GM06990 (cell line): ENCODE measurements at places on chromosomes 3 and 15.

- no peak for DNase-seq
These were observed 113.0 kb downstream of the TBC1D5 start for GRCh38 chr3:17629400-17629799.

DNA sequence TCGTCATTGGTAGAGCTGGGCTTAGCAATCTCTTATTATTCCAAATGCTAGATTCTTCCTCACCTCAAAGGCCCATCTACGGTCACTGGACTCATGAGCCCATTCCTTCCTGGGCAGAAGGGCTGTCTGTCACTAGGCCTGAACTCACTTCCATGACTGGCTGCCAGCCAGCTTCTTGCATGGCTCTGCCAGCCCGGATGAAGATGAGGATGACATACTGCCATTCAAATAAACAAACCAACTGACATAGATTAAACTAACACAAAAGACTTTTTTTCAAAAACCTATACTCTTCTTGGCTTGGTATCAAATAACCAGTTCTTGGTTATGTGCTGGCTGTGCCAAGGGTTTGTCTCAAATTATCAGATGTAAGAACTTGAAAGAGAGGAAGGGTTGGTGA lies 23.8 kb downstream of the ISL2 start:
- DNase-seq: no peak

GRCh38 chr15:43404130-43404529 lies 33.2 kb downstream of the TUBGCP4 start:
- DNase-seq: no peak

GRCh38 chr3:15436246-15436645 lies 8.8 kb downstream of the EAF1 start:
- DNase-seq: no peak

DNA sequence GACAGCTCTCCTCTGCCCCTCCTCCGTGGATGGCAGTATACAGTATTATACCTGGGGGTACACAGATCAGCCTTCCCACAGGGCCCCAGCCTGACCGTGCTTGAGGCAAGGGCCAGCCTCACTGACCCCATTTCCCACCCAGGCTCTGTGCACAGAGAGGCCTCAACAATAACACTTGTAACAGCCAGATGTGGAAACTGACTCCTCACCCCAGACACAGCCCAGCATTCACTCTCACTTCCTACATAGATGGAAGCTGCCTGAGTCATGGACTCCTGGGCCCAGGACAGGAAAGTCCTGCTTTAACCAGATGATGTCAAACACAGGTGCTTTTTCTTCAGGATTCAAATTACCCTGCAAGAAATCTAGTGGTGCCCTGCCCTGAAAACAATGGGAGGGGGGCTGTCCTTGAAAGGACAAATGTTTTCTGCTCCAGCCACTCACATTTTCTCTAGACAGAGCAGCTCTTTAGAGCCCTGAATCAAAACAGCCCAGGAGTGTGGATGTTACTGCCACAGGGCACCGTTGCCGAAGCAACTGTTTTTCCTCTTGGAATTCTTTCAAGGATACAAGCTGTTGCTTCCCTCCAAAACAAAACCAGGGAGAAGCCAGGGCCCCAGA lies 16.4 kb downstream of the CCDC12 start:
- DNase-seq: no peak

DNA sequence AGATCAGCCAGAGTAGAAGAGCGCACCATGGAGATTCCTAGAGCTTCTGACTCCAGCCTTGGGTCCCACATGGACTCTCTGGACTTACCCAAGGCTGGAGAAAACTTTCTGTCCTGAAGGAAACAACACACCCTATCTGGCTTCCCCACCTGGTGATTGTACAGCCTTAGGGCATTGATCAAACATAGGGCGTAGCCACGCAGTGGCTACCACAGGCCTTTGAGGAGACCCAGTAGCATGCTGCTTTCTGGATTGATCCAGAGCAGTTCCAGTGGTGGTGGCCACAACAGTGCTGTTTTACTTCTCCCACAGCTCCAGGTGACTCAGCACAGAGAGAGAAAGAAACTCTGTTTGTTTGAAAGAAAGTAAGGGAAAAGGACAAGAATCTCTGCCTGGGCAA lies 23.5 kb downstream of the PYDC2 start:
- no peak for DNase-seq

DNA sequence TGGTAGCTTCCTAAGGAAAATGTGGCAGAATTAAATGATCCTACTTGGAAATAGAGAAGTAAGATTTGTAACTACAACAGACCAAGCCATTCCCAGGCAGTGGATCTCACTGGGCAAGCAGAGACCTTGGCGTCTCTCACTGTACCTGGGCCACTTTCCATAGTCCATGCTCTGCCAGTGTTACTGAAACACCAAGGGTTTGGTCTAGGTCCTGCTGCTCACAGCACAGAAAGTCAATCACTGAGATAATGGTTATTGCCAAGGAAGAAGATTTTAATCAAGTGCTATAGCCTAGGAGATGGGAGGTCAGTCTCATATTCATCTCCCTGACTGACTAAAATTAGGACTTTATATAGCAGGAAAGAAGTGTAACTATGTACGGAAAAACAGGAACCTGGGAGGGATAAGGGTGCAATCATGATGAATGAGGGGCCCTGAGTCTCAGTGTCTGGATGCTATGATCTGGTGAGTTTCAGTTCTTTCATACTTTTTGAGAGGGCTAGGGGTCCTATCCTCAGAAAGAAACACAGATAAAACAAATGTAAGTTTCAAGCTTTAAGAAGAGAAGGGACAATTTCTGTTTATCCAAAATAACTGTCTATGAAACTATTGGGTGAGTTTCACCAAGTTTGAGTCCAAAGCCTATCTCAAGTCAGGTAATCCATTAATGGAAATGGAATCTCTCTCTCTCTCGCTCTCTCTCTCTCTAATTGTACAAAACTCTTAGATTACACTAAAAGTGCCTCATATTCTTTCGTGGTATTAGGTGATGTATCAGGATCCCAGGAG lies 20.6 kb downstream of the GPR15 start:
- no peak for DNase-seq

DNA sequence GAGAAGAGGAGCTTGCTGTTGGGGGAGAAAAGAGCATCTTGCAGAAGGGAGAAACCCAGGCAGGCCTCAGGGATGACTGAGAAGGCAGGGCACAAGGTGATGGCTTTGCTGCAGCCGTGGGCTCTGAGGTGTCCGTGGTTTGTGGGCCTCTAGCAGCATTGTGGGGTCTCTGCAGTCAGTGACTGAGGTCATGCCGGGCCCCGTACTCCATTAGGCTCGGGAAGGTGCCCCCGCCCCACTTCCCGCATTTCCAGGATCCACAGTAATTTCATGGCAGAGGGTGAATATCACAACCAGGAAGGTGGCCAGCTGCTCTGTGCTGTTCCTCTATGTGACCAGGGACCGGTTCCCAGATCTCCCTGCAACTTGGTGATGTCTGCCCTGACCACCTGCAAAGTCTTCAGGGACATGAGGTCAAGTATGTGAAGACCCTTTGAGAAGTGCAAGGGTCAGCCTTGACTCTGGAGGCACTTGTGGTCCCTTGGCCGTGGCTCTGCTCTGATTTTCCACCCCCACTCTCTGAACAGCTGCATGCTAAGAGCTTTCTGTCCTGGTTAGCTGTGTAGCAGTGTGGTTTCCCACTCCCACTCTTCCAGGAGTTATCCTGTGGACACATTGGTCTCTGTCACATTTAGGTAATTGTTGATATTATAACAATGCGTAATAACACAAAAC lies 3.6 kb downstream of the KLF13 start:
- DNase-seq: no peak

- no peak for DNase-seq
These were observed 1.7 kb upstream of the PLCB2 start for GRCh38 chr15:40309344-40309862.

GRCh38 chr3:50139718-50140423 lies 15.3 kb upstream of the SEMA3F start:
- no peak for DNase-seq

DNA sequence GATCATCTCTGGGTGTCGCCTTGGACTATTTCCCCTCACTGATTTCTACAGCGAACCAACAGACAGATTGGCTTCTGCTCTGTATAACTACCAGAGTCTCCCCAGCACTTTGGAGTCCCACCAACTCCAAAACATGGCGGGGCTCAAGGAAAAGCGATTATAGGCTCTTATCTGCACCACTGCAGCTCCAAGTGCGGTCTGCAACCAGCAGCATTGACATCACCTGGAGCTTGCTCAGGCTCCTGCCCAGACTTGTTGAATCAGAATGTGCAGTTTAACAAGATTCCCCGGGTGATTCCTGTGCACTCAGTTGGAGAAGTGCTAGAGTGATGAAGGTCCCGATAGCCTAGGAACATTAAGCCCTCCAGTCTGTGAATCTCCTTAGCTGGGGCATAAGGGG lies 9.0 kb downstream of the CCK start:
- DNase-seq: no peak

DNA sequence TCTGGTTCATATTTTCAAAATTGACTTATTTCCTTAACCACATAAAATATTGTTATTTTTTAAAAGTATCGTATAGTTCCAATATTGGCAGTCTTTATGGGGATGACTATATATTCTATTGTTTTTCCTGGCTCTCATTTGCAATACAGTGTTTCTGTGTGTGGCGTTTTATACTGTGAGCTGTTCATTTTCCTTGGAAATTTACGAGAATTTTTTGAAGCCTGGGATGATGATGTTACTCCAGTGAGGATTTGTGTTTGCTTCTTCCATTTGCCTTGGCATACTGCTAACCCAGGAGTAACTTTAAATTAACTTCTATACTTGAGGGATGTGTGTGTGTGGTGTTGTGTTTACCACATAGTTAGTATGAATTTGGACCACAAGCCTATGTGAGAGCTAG lies 95.2 kb downstream of the NR1D2 start:
- no peak for DNase-seq

DNA sequence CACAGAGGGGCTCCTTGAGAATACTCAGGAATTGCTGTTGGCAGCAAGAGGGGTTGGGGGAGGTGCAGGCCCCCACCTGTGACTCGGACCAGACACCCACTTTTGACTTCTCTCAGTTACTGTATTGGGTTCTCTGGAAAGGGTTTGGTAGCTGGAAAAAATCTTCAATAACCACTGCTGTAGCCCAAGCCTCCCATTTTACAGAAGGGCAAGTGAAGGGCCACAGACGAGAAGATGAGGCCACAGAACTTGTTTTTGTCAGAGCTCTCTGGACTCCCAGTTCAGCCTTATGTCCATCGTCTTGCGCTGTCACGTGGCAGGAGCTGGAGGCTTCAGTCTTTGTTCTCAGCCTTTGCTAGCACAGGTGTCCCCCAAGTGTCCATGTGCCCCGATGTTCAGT lies 12.7 kb upstream of the TATDN2 start:
- DNase-seq: no peak

DNA sequence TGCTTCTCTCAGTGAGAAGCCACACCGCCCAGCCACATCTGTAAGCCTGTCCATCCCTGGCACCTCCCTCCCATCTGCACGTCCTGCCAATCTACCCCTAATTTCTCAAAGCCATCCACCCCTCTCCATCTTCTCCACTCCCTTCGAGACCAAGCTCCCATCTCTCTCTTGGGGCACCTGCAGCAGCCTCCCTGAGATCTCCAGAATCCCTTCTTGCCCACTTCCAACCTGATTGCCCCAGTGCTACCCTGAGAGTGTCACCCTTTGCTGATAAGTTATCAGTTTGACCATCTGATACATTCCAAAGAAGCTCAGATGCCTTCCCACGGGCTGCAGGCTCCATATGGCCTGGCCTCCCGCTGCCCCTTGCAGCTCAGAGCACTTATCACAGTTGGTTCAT lies 496.1 kb downstream of the SHQ1 start:
- no peak for DNase-seq

DNA sequence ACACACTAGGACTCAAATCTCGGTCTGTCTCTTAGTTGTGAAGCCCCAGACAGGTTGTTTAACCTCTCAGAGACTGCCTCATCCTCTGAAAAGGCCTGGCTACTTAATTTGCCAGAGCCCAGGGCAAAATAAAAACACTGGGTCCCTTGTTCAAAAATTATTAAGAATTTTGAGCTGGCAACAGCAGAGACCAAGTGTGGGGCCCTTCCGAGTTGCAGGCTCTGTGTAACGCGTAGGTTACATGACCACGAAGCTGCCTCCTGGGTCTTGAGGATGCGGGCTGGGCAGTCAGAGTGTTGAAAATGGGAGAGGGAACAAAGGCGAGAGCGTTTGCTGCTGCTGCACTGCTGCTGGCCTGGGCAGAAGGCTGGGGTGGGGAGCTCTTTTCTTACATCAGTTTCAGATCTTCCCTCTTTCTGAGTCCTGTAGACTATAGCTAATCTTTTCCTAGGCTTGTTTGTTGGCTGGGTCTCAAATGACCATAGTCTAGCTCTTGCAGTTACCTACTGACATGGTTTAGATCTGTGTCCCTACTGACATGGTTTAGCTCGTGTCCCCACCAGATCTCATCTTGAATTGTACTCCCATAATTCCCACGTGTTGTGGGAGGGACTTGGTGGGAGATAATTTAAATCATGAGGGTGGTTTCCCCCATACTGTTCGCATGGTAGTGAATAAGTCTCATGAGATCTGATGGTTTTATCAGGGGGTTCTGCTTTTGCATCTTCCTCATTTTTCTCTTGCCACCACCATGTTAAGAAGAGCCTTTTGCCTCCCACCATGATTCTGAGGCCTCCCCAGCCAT lies 49.9 kb downstream of the CLEC3B start:
- DNase-seq: no peak

DNA sequence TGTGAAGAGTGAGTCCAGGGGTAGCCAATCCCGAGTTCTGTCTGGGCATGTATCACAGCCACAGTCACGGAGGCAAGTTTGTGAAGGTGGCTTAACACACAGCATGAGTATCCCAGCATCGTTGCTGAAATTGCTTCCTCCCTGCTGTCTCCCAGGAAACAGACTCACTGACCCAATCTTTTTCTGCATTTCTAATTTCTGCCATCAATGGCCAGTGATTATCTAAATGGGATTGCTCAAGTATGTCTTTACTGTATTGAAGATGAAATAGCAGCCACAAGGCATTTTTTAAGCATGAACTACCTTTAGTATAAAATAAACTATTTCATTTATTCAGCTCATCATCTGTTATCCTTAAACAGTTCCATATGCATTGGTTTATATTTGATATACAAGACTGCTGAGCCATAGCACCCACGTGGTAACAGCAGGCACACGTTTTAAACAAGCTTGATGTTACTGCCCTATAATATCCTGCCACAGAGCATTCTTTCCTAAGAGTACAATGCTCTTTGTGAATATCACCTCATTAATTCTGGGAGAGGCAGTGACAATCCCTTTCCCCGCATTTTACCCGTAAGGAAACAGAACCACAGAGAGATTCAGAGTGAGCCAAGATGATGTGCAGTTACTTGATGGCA lies 276.6 kb upstream of the THBS1 start:
- DNase-seq: no peak

- DNase-seq: no peak
These were observed 52.7 kb downstream of the MYLK start for GRCh38 chr3:123831420-123831819.

- no peak for DNase-seq
These were observed 95.9 kb downstream of the FLNB start for GRCh38 chr3:58104151-58104550.

- DNase-seq: no peak
These were observed 1153.3 kb downstream of the ROBO1 start for GRCh38 chr3:78614486-78614885.

GRCh38 chr15:51051776-51052175 lies 42.9 kb downstream of the TNFAIP8L3 start:
- no peak for DNase-seq

- no peak for DNase-seq
These were observed 23.6 kb upstream of the TEX55 start for GRCh38 chr3:119122350-119122749.

- DNase-seq: no peak
These were observed 43.4 kb upstream of the NLGN1 start for GRCh38 chr3:173354124-173354523.
